ENCODE measurements at places on chromosomes 5 and 9. TPM values are rescaled to one million over a fixed set of nuclear protein-coding genes. Genes with fewer than 3 reads are reported as not detected.

CAVIN4 gene
- polyA plus RNA-seq: 2.4 TPM

CMBL gene
- polyA plus RNA-seq: 18.8 TPM

DMRTA1 gene
- polyA plus RNA-seq: 2.3 TPM

KCNMB1 gene
- 0.60 TPM for polyA plus RNA-seq

TAS2R1 gene
- not detected for polyA plus RNA-seq

IGIP gene
- polyA plus RNA-seq: 5.2 TPM

RMRP gene
- not detected for polyA plus RNA-seq

INSYN2B gene
- 3.6 TPM for polyA plus RNA-seq

SLC4A9 gene
- polyA plus RNA-seq: 0.26 TPM

IL3 gene
- polyA plus RNA-seq: not detected

ADGRD2 gene
- 0.15 TPM for polyA plus RNA-seq

TBC1D2 gene
- 21.7 TPM for polyA plus RNA-seq

TAF1L gene
- polyA plus RNA-seq: 0.08 TPM

ARID3C gene
- polyA plus RNA-seq: 0.27 TPM

ENHO gene
- 0.98 TPM for polyA plus RNA-seq

ENTPD2 gene
- 2.6 TPM for polyA plus RNA-seq

ENTREP1 gene
- polyA plus RNA-seq: 28.3 TPM

ANGPTL2 gene
- polyA plus RNA-seq: 34.2 TPM

NR5A1 gene
- polyA plus RNA-seq: not detected

PITX1 gene
- 1.4 TPM for polyA plus RNA-seq

SHROOM1 gene
- polyA plus RNA-seq: 8.3 TPM

CDC25C gene
- polyA plus RNA-seq: 14.4 TPM

NDOR1 gene
- 10.7 TPM for polyA plus RNA-seq

Data from right lung (tissue), 10 donors.